Activated CD8-positive, alpha-beta memory T cell treated with anti-CD3 and anti-CD28 coated beads for 4 hours (primary cell): ENCODE measurements at places on chromosomes 1 and 21.

DNA sequence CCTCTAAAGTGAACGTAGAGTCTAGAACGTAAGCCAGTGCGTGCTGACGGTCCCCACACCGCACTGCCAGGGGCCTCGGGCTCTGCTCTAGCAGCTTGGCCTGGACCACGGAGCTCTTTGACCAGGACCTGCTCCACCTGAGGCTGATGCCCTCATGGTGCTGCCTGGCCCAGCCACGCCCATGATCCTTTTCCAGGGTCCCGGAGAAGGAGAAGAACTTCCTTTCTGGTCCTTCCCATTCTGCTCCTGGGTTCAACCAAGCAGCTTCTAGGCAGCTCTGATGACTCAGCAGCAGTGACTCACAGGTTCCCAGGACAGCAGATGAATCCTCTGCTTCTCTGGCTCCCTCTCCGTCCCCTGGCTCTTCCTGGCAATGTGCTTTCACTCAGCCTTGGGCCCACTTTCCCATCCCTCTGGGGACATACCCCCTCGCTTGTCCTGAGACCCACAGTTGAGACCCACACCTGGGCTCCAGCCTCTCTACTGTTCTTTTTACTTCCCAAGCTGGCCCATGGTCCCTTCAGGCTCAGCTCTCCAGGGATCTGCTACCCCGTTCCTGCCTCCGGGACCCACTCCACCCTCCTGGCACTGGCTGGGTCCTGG is 246.3 kb upstream of the RAB4A start:
- DNase-seq, result no peak

GRCh38 chr1:172003766-172004530 is 162.7 kb downstream of the DNM3 start:
- DNase-seq, result no peak

- DNase-seq, result no peak
Observed at GRCh38 chr1:50774759-50775351, 185.2 kb downstream of the FAF1 start.

GRCh38 chr1:239816081-239816782 is 275.5 kb upstream of the FMN2 start:
- DNase-seq, result no peak

DNA sequence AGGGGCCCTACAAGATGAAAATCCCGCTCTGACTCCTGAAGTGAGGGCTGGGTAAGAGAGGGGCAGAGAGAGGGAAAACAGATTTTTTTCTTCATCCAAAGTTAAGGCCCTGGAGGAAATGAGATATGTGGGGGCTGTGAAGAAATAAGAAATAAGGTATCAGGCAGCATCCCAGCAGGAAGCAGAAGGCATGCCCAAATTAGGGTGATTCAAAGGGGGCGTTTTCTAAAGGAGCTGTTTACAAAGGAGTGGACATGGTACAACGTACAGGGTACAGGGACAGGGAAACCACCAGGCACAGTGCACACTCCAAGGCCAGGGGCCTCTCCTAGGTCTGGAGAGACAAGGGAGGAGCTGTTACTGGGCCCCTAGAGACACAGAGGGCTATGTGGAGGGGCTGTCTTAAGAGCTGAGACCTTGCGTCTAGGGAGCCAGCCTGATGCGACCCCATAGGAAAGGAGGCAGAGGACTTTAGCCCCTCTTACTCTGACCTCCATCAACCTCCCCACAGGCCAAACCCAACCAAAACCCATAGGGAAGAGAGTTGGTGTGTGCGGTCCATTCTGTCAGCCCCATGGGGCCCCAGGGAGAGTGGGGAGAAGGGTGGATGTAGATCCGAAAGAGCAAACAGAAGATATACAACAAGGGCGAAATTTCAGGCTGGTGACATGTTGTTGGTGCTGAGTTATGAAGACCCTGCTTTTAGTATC is 38.6 kb downstream of the STYXL2 start:
- no peak for DNase-seq

DNA sequence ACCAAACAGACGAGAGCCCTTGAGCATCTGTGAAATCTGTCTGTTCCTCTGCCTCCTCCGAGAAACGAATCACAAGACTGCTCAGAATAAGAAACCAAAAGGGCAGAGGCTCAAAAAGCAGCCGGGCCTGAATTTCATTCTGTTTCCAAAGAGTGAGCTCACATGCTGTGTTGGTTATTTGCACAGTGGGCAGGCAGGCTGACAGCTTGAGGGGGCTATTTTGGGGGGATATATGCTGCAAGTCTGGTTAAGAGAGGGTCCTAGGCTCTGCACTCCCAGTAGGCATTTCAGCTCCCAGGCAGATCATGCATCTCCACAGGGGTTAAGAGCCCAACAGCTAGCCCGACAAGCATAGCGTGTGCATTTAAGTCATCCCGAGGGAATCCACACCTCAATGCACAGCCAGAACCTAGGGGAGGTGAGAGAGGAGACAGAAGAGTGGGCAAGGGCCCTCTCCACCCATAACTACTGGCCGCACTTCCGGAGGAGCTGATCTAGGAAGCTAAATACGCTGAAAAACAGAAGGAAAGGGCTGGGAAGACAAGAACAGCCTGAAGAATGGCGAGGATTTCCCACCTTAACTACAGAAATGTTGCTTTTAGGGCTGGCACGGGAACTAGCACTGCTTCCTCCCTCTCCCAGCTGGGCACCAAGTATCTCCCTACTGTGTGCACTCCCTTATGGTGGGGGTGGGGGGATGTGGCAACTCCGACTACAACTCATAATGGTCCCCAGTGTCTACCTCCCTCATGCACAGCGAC is 3.7 kb downstream of the PGBD5 start:
- no peak for DNase-seq

DNA sequence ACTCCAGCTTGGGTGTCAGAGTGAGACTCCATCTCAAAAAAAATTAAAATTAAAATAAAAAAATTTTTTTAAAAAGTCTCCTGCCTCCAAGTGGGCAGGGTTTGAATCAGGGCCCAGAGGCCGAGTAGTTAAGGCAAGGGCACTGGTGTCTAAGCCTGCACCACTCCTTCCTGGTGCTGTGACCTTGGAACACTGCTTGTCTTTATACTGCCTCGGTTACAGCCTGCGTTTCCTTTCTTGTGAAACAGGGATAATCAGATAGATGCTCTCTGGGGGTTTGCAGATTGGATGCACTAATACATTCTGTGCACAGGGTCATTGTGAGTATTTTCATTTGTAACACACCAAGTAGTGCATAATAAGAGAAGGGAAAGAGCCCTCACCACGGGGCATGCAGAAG is 58.4 kb upstream of the EFHD2 start:
- no peak for DNase-seq

- DNase-seq, result no peak
Observed at GRCh38 chr21:14405225-14405624, 22.3 kb upstream of the HSPA13 start.

- DNase-seq, result no peak
Observed at GRCh38 chr21:35041122-35041521, 8.0 kb downstream of the RUNX1 start.

DNA sequence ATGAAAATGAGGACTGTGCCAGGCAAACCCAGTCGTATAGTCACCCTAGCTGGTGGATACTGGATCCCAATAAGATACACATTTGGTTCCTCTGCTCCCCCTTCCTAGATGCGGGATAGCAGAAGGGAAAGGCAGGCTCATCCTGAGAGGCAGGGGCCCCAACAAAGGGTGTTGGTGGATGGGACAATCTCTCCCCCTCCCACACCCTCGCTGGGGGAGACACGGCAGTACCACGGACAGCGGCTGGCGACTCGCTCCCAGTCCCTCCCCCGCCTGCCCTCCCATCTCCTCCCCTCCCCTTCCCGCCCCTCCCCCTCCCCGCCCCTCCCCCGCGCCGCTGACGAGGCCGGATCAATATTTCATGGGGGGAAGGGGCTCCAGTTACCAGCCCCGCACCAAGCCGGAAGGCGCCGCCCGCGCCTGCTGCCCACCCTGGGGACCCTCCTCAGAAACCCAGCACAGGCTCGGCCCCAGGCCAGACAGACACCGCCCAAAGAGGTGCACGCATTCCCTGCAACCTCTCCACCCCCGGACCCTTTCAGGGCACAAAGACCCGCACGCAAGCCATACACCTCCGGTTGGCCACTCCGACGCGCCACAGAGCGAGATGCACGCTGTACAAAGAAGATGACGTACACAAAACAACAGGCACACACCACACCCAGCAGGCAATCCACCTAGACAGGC is 11.5 kb downstream of the RIMS3 start:
- DNase-seq, result no peak

DNA sequence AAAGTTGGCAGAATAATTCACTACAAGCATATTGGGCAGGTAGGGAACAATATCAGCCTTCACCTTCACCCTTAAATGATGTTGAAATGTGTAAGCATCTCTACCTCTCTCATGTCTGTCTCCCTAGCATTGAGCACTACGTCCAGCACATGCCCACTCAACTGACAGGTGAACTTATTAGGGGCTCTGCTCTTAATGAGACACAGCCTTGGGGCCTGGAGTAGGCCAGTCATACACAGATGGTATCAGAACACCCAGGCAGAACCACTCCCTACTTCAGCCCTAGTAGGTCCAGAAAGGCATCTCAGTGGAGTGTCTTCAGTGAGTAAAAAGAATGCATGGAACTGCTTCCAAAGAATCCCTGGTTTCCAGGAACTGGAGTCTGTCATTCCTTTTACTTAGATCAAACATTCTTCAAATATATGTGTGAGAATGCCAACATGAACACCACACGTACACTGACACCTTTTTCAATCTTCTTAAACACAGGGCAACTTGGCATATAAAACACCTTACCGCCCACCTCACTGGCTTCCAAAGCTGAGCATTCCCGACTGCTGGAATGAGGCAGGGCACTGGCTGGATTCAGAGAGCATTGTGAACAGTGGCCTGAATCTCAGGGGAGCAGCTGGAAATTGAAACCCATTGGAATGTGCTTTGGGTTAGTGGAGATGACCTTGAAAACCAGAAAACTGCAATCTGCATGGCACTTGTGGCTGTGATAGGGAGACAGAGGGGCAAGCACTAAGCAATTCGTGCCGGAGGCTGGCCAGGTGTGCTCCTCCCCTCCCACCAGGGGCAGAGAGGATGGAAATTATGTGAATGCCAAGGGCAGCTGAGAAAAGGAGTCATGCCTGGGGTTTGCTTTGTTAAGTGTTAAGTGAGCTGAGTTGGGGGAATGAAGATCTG is 24.2 kb upstream of the HSD3B1 start:
- DNase-seq, result no peak

DNA sequence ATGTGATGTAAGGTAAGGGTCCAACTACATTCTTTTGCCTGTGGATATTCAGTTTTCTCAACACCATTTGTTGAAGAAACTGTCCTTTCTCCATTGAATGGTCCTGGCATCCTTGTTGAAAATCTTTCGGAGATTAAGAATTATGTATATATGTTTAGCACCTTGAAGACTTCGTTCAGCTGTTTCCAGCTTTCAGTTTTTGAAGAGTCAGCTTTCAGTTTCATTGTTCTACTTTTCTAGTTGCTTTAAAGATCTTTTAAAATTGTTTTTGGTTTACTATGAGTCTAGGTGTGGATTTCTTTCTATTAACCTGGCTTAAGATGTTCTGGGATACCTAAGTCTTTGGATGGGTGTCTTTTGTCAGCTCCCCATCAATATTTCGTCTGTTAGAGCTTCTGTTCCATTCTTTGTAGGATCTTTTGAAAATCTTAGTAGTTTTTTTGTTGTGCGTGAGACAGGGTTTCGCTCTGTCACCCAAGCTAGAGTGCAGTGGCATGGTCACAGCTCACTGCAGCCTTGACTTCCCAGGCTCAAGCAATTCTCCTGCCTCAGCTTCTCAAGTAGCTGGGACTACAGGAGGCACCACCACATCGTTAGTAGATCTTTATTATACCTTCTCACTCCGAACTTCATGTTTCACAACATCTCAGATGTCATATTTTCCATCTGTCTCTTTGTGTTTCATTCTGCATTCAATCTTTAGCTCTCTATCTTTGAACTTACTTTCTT is 353.5 kb upstream of the B3GALT2 start:
- no peak for DNase-seq

GRCh38 chr1:51100264-51100880 is 1.7 kb upstream of the C1orf185 start:
- no peak for DNase-seq

DNA sequence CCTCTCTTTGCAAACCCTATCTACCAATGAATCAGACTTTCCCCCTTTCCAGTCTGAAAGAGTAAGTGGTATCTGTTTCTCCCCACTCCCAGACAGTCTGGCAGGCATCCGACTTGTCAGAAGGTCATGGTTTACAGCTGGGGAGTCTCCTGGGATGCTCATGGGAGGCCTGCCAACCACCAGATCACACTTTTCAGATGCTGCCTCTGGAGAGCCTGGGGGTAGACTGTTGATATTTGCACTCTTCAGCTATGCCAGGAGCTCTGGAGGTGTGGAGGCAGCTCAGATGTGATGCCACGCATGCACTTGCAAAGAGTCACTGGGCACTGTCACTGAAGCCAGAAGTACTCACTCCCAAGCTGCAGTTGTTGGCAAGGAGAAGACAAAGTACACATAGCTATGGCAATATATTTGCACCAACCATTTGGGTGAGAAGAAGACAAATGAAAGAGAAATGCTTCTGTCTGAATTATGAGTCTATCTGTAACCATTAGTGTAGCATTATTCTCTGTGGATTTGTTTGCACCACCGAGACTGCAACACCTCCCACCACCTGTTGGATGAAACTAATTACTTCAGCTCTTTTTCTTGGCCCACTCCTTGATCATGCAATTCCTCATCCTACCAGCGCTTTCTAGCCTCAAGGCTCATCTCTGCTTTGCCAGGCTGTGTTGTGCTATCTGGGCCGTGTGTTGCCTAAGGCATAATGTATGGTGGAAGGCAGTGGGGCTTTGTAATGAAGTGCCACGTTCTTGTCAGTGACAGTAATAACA is 133.0 kb upstream of the SPAG17 start:
- DNase-seq, result no peak

- no peak for DNase-seq
Observed at GRCh38 chr1:229288516-229288915, 17.6 kb downstream of the RAB4A start.

GRCh38 chr21:35849144-35849543 is 211.2 kb downstream of the SETD4 start:
- no peak for DNase-seq

DNA sequence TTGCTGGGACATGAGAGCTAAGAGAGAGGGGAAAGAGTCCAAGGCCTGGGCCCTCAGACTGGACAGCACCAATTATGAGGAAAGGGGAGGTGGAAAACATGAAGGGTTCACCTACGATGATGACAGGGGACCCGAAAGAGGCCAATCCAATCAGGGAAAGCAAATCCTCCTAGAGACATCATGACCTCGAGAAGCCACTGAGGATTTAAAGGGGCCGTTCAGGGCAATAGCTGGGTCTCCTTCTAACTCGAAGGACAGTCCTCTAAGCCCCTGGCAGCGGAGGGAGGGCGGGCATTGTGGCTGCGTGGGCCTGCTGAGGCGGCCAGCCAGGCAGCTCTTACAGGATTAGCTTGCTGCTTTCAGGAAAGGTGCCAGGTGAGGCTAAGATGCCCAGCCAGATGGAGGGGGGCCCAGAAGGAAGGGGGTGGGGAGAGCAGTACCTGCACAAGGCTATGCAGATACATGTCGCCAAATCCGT is 7.4 kb downstream of the MEF2D start:
- no peak for DNase-seq

DNA sequence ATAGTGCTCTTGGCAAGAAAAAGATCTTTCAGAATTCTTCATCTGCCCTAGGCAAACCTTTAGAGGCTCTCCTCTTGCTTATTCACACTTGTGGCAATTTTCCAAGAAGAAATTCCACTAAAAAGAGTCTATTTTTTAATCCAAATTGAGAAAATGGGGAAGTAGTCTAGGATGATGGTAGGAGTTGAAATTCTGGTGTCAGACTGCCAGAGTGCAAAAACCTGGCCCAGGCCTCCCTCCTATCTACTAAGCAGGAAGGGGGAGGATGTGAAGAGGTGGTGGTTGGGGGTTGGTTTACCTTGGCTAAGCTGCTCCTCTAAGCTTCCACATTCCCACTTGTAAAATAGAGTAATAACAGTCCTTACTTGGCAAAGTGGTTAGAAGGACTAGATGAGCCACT is 120.6 kb upstream of the KCNJ15 start:
- no peak for DNase-seq

GRCh38 chr1:167641786-167642500 is 11.9 kb downstream of the RCSD1 start:
- no peak for DNase-seq
